ENCODE measurements at places on chromosomes 1 and 21.
A peak's percentile ranks its signal among the peaks of the same experiment; 100 is the strongest.

DNA sequence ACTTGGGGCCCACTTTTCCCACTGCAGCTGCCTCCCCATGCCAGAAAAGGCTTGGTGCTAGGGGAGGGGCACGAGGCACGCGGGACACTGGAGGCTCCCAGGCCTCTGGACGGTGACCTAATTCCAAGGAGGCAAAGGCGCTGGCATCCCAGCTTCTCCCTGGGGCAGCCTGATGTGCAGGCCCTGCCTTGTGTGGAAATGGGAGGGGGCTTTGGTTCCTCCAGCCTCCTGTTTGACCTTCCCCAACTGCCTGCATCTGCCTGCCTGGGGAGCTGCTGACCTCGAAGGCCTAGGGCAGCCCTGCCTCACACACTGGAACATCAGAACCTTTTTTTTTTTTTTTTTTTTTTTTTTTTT, 39.9 kb downstream of the KIAA1614 start:
- DNase-seq, result no peak

GRCh38 chr1:21818656-21819055, 6.6 kb downstream of the LDLRAD2 start:
- no peak for DNase-seq

- DNase-seq, result no peak
These were observed 234.1 kb downstream of the ADGRL2 start for GRCh38 chr1:82034812-82035211.

DNA sequence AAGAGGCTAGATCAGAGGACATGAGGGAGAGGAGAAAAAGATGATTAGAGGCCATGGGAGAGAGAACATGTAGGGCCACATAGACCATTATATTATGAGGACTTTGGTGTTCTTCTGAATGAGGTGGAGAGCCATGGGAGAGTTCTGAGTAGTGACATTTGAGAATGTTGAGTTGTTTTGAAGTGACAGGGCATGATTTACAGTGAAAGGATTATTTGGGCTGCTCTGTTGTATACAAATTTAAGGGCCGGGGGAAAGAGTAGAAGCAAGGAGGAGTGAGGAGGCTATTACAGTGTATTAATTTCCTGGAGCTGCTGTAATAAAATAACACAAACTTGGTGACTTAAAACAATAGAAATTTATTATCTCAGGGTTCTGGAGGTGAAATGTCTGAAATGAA, 102.5 kb upstream of the RGS4 start:
- peak; percentile 29 for DNase-seq

All from NCI-H2107 (cell line).